Neural crest cell (in vitro differentiated cells): ENCODE measurements at places on chromosomes 7 and 10. TPM values are rescaled to one million over a fixed set of nuclear protein-coding genes. Genes with fewer than 3 reads are reported as not detected.
A peak's percentile ranks its signal among the peaks of the same experiment; 100 is the strongest.

DNA sequence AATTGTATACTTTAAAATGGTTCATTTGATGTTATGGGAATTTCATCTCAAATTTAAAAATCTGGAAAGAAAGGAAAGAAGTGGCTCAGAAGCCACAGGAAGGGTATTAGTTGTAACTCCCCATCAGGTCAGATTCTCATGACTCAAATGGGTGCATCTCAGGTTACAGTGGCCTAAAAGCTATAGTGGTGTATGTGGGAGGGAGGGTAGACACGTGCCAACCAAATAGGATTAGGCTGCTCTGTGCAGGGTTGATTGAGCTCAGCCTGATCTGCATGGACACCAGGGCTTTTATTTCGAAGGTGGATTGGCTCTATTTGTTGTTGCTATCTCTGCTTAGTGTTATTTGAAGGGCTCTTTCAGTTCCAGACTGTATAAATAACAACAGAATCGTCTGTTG is 121.5 kb upstream of the PRR15 start:
- no peaks in the 10 kb centered on the region for H3K36me3 ChIP-seq
- no peaks in the 10 kb centered on the region for H3K27me3 ChIP-seq
- H3K27ac ChIP-seq: no peak overlapping the region
- DNase-seq: no peak

DNA sequence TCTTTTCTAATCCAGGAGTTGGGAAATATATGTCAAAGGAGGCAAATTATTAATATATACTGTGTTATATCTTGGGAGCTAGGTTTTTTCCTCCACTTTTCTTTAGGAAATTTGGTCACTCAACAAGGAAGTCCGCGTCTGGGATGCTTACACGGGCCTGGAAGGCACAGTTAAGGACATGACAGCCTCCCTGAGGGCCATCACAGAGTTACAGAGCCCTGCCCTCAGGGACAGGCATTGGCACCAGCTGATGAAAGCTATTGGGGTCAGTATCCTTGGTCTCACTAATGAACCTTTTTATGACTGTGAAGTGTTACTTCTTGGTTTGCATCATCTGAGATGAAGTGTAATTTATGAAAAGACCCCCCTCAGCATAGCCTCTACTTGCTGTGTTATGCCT is 74.7 kb downstream of the DNAH11 start:
- no peaks in the 10 kb centered on the region for H3K4me1 ChIP-seq
- no peaks in the 10 kb centered on the region for H3K27me3 ChIP-seq
- DNase-seq: no peak
- H3K36me3 ChIP-seq: no peaks in the 10 kb centered on the region

- H3K27me3 ChIP-seq: no peaks in the 10 kb centered on the region
- H3K36me3 ChIP-seq: no peaks in the 10 kb centered on the region
- no peak overlapping the region for H3K27ac ChIP-seq
- H3K4me1 ChIP-seq: peaks cover 7% of the 10 kb centered on the region
- no peak overlapping the region for H3K4me3 ChIP-seq
Measured at GRCh38 chr7:18384491-18385143, 110.9 kb upstream of the HDAC9 start.

DNA sequence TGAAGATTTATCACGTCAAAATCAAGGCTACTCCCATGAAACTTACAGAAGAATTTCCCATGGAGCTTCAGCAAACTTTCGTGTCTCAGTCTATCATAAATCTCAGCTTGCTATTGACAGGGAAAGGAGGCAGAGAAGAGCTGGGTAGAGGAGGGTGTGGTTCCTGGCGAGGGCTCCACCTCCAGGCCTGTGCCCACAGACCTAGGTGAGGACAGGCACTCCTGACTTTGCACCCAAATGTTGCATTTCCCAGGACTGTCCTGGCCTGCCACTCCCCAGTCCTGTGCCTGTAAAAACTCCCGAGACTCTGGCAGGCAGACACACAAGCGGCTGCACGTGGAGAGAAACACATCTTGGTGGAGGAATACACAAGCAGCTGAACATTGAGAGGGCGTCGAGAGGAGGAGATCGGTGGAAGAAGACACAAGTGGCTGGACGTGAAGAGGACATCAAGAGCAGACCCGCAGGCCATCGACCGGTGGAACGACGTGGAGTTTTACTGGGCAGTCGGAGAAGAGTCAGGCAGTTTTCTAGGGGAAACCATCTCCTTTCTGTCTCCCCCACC is 145.1 kb downstream of the CTNNA3 start:
- no peaks in the 10 kb centered on the region for H3K4me1 ChIP-seq
- H3K36me3 ChIP-seq: no peaks in the 10 kb centered on the region
- DNase-seq: no peak
- no peak overlapping the region for H3K4me3 ChIP-seq
- no peaks in the 10 kb centered on the region for H3K27me3 ChIP-seq
- H3K27ac ChIP-seq: no peak overlapping the region

DNA sequence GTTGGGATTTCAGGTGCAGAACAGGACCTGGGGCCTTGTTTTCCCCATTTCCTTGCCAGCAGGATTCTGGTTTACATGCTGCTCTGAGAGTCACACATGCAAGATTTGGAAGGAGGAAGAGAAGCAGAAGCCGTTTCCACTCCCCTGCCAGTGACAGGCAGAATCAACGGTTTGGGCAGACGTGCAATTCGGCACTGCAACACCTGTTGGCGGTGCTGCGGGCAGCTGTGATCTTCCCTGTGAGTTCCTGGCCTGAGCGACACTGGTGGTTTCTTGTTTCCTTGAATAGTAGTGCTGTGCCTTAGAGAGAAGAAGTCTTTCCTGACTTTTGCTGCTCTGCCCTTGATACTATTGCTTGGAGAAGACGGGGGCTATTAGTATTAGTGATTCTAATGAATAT is 1126.2 kb downstream of the TYW1 start:
- H3K4me3 ChIP-seq: no peak overlapping the region
- no peak overlapping the region for H3K27ac ChIP-seq
- no peak for DNase-seq
- peaks cover 10% of the 10 kb centered on the region for H3K27me3 ChIP-seq

GRCh38 chr10:44697116-44697515 is 214.0 kb upstream of the TMEM72 start:
- no peak overlapping the region for H3K4me3 ChIP-seq
- H3K36me3 ChIP-seq: no peaks in the 10 kb centered on the region
- no peak overlapping the region for H3K27ac ChIP-seq

Gene FANK1
- 2.4 and 5.0 TPM in 2 replicates for total RNA-seq

Gene HMX3
- total RNA-seq: not detected in 2 replicates

DNA sequence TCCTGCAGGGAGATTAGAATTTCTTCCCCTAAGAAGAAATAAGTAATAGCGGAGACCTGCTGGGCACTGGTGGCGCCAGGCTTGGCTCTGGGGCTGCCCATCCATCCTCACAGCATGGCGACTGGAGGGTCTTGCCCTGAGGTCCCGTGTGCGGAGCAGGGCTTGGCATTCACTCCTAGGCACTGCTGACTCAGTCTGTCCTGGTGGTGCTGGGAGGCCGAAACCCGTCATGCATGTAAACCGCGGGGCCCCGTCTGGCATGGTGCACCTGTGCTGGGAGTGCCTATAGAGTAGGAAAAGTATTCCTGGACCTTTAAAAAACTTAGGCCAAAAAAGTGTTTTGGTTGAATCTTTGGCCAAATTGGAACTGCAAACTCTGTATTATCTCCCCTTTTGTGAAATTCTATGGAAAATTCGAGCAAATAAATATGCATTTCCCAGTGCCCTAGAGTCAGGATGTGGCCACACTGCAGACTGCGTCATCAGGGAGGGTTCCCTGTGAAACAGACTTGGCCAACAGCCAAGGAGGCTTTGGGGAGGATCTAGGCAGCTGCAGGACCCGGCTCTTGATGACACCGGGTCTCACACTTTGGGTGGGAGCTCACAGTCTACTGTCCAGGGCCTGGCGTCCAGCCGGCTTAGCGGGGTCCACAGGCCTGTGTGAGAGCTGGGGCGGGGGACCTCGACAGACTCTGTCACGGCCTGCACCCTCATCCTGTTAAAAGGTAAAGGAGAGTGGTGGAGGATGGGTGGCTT is 122.3 kb downstream of the VIPR2 start:
- no peak for DNase-seq
- H3K36me3 ChIP-seq: no peaks in the 10 kb centered on the region
- H3K27ac ChIP-seq: no peak overlapping the region
- H3K4me1 ChIP-seq: peaks cover 34% of the 10 kb centered on the region
- no peak overlapping the region for H3K4me3 ChIP-seq

- H3K27me3 ChIP-seq: peaks cover 2% of the 10 kb centered on the region
- DNase-seq: no peak
- H3K27ac ChIP-seq: no peak overlapping the region
- H3K4me3 ChIP-seq: no peak overlapping the region
Measured at GRCh38 chr10:112313234-112313633, 30.0 kb downstream of the TECTB start.

DNA sequence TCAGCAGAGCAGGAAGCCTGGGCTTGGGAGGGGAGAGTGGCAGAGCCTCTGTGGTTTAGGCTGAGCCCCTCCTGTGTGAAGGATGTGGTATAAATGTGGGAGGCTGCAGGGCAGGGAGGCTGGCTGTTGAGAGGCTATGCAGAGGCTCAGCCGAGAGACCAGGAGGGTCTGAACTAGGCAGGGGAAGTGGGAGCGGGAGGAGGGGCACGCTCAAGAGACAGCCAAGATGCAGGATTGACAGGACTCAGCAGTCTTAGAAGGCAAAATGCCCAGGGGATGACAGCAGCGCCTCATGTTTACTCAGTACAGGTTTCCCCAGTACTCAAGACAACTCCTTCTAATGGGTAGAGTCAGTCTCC is 24.3 kb downstream of the BTBD16 start:
- DNase-seq: no peak
- no peak overlapping the region for H3K27ac ChIP-seq
- peaks cover 8% of the 10 kb centered on the region for H3K4me1 ChIP-seq
- H3K4me3 ChIP-seq: no peak overlapping the region

DNA sequence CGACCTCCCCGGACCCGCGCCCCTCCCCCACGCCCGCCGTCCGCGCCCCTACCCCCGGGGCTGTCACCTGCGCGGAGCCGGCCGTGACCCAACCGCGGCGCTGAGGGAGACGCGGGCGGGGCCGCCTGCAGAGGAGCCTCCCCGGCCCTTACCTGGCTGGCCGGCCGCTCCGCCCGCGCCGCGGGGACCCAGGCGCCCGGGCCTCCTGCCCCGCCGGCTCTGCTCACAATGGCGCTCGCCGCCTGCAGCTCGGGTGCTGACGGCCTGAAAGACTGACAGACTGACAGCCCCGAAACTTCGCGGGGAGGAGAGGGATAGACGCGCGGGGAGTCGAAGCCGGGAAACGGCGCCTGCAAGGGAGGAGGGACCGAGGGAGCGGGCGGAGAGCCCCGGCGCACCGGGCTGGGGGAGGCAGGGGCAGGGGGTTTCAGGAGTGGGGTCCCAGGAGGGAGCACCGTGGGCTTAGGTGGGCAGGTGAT is 393 bp downstream of the ZNF467 start:
- H3K27ac ChIP-seq: no peak overlapping the region
- DNase-seq: no peak
- peaks cover 12% of the 10 kb centered on the region for H3K4me1 ChIP-seq

GRCh38 chr7:71687831-71688599 is 556.1 kb downstream of the GALNT17 start:
- peaks cover 20% of the 10 kb centered on the region for H3K4me1 ChIP-seq
- peaks cover 4% of the 10 kb centered on the region for H3K36me3 ChIP-seq
- DNase-seq: no peak
- H3K27ac ChIP-seq: peak overlapping the region; percentile 4

DNA sequence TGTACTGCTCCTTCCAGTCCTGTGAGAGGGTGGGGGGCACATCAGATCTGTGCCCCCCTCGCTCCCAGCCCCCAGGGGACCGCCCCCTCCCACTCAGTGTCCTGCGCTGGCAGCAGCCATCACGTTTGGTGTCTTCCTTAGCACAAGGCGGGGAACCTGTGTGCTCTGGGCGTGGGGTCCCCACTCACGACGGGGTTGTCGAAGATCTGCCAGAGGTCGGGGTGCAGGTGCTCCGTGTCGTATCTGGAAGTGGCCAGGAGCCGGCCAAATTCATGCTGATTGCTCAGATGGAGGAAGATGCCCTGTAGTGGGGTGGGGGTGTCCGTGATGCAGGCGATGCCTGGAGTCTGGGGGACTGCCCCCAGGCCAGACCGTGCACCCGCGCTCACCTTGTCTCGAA is 7.2 kb downstream of the PLOD3 start:
- H3K4me3 ChIP-seq: no peak overlapping the region
- no peaks in the 10 kb centered on the region for H3K36me3 ChIP-seq
- no peak for DNase-seq
- H3K4me1 ChIP-seq: no peaks in the 10 kb centered on the region
- no peak overlapping the region for H3K27ac ChIP-seq

Gene SFTPD
- not detected in 2 replicates for total RNA-seq

Gene OR2A42
- 0.14 TPM in 1 of 2 replicates, not detected in the other for total RNA-seq

Gene FGFBP3
- total RNA-seq: 413 and 420 TPM in 2 replicates

Gene CALHM1
- not detected in 2 replicates for total RNA-seq
